Right forelimb (tissue), 1 donor: ENCODE measurements at places on chromosomes 1 and 21.
A peak's percentile ranks its signal among the peaks of the same experiment; 100 is the strongest.

- no peak for DNase-seq
Measured at GRCh38 chr21:43825936-43826622, 36.7 kb downstream of the RRP1 start.

DNA sequence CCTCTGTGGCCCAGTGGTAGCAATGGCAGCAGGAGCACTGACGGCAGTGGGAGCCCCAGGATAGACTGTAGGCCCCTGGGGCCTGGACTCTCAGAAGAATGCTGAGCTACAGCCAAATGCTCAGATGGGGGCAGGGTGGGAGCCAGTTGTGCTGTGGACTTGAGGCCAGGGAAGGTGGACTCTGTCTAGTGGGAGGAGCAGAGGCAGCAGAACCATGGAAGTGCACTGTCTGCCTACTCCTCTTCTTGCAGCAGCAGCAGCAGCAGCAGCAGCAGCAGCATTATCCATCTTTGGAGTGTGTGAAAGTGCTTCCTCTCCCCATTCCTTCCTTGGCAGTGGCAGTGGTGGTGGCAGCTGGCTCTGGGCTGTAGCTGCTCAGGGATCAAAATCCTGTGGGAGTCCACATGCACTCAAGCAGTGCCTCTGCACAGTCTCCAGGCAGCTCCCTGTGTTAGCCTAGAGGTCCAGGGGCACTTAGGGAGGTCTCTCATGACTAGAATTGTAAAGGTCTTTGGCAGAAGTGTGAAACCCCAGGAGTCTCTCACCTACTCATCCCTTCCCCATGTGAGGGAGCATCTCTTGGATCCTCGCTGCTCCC is 917.9 kb upstream of the B3GALT2 start:
- no peak for DNase-seq

GRCh38 chr1:10873189-10873588 is 76.7 kb upstream of the CASZ1 start:
- no peak for DNase-seq

DNA sequence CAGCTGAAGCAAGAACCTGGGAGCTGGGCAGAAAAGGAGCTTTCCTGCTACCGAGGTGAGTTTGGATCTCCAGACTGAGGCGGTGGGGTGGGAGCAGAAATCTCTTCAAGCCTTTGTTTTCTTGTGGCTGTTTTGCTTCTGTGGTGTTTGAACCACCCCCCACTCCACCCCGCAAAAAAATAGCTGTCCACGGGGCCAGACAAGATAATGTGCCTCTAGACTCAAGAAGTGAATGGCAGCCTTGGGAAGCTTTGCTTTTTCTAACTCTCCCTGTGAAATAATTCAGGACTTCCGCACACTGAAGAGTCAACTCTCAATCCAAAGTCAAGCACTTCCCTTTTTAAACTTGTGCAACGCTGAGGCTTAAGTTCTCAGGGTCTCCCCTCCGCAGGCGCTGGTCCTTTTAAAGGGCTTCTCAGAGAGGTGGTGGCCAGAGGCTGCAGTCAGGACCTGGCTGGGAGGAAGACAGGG is 159.6 kb upstream of the COA6 start:
- no peak for DNase-seq

- no peak for DNase-seq
Measured at GRCh38 chr1:224880593-224881307, 48.7 kb upstream of the DNAH14 start.

- no peak for DNase-seq
Measured at GRCh38 chr1:80050523-80050922, 1044.0 kb upstream of the ADGRL4 start.

- DNase-seq = no peak
Measured at GRCh38 chr1:189921613-189922012, 556.1 kb downstream of the BRINP3 start.

DNA sequence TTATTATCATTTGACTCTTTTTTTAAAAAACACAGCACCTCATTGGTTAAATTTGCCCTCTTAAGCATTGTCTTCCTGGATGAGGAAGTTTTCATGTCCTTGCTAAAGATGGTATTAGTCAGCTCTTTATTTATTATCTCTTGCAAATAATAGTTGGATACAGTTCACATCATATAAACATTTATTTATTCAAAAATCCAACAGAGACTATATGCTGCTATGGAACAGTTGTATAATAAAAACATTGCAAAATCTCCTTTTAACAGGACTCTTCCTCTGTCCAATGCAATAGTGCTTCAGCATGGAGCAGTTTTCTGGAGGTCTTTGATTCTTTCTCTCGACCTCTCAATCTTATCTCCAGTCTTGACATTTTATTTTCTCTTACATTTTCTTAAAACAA is 49.5 kb upstream of the VCAM1 start:
- no peak for DNase-seq

GRCh38 chr1:30084909-30085571 is 638.3 kb downstream of the MATN1 start:
- no peak for DNase-seq

DNA sequence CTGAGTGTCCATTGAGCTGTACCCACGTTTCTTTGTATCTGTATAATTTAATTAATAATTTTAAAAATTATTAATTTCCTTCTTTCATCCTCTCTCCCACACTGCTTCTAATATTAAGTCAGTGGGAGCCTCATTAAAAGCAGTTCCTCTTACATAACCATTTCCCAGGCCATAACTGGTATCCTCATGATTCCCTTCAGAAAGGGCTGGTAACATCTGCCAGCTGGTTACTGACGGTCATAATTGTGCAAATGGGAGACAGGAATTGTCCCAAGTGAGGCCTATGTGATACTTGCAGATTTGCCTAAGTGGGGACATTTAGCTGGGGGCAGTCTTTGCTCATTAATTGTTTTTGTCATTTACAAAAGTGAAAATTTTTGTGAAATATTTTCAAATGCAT is 69.0 kb upstream of the SPAG17 start:
- no peak for DNase-seq

DNA sequence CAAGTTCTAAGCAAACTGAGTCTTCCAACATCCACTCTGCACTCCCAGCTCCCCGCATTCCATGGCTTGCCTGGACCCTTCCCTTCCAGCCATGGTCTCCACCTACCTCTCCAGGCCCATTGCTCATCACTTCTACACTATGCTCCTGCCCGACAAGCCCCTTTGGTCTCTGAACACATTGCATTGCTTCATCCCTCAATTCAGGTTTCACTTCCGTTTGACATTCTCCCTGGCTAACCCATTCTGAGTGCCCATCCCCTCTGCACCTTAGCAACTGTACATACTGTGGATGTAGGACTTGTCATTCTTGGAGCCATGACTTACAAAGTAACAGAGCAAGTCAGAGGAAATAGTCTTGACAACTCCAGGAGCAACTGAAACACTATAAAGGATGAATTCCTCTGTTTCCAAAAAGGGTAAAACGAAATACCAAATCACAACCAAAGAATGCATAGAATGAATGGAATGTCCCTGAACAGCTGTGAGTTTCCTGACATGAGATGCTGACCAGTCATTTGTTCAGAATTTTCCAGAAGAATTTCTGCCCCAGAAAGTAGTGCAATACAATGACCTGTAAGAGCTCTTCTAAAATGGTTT is 66.7 kb downstream of the KCNJ6 start:
- DNase-seq = no peak

DNA sequence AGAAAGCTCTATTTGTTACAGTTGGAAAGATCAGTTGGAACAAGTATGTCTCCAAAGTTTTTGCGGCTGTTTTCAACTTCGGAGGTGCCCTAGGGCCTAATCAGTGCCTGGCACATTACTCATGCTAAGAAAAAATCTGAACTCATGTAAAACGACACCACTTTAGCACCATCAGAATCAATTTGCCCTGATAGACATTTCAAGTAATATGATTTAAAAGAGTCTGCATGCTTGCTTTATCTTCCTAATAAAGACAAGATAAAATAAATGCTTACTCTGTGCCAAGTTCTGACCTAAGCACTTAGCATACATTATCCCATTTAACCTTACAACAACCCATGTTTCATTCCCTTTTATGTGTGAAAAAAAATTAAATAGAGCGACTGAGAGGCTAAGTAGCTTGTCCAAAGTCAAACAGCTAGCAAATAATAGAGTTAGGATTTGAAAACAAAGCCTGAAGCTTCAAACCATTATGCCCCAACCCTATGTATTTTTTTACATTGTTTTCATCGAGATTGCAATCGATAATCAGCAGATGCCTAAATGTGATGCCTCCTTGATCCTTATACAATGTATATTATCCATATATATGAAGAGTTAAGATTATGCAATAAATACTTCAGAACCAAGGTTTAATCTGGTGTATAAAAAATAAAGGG is 91.3 kb downstream of the DENND1B start:
- DNase-seq = no peak

GRCh38 chr1:62384276-62385005 is 52.4 kb upstream of the USP1 start:
- DNase-seq = peak; percentile 62

GRCh38 chr21:45560106-45561021 is 18.1 kb upstream of the SLC19A1 start:
- no peak for DNase-seq

DNA sequence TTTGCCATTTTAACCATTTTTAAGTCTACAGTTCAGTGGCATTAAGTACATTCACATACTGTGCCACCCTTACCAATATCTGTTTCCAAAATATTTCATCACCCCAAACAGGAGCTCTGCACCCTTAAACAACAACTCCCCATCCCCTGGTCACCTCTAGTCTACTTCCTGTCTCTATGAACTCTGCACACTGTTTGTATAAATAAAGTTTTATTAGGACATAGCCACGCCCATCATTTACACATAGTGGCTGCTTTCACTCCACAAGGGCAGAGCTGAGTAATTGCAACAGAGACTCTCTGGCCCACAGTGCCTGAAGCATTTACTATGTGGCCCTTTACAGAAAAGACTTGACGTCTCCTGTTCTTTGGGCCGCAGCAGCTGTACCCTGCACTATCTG is 30.1 kb downstream of the KCNAB2 start:
- DNase-seq = no peak

GRCh38 chr1:45244660-45245059 is 38.3 kb upstream of the ZSWIM5 start:
- DNase-seq = no peak

DNA sequence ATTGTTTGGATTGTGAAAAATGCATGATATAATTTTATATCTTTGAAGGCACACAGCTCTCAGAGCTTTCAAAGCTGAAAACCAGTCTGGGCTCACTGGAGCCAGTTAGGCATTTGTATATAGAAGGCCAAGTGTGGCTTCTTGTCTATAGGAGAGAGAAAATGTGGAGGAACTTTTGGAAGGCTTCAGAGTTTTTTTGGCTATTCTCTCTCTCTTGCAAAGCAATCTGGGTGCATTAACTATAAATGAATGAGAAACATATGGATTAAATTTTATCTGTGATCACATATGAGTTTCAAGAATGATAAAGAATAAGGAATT is 216.7 kb upstream of the HOOK1 start:
- DNase-seq = no peak

DNA sequence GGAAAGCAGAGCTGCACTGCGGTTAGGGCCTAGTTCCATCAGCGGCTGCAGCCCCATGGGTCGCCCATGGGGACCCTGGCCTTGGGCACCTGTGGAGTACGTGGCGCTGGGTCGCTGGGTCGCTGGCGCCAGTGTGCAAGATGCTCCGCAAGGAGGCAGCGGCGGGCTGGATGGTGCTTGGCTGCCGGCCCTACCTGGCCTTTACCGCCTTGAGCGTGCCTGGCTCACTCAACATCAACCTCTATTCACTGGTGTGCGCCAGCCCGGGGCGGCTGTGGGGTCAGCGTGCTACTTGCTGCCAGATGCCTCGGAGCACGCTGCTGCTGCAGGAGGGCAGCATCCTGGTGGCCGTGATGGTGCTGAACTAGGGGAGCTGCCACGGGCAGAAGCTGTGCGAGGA is 85.1 kb upstream of the RHOU start:
- no peak for DNase-seq

DNA sequence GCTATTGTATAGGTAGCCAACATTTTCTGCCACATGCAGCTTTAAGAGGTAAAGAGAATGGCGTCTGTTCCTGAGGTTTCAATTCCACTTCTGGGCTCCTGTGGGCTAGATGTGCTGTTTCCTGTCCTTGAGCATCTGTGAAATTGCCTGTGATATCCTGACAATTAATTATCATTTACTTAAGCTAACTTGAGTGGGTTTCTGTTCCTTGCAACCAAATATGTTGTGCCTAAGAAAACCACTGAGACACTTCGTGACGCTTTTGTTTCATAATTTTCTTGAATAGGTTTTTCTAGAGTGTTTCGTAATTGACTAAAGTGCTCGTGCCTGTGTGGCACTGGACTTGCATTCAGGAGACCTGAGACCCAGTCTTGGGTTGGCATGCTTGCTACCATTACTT is 127.3 kb upstream of the POU3F1 start:
- no peak for DNase-seq

GRCh38 chr1:41765152-41765551 is 153.6 kb downstream of the HIVEP3 start:
- DNase-seq = no peak

DNA sequence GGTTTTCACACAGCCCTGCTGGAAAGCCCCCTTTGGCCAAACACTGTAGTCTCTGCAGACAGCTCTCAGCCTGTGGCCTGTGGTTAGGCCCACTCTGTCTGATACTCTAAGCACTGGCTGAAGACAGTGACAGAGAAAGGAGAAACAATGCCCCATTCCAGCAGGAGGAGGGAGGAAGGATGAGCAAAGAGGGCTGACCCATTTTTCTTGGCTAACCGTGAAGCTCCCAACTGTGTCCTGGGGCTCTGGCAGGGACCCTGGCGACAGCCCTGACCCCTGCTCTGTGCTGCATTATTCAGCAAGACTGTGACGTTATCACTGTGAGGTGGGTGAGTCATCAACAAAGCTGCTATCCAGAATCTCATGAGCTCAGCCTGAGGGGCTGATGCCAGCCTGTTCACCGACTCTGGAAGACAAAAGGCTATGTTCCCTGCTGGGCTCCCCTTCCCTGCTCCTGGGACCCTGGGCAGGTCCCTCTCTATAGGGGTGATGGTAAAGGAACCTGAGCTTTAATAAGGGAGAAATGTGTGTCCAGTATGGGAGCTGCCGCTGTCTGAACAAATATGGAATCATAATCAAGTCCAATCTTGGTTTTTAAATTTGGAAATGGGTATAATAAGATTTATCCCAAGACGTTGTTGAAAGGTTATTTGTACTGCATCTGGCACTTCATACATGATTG is 107.0 kb downstream of the RHOU start:
- no peak for DNase-seq

DNA sequence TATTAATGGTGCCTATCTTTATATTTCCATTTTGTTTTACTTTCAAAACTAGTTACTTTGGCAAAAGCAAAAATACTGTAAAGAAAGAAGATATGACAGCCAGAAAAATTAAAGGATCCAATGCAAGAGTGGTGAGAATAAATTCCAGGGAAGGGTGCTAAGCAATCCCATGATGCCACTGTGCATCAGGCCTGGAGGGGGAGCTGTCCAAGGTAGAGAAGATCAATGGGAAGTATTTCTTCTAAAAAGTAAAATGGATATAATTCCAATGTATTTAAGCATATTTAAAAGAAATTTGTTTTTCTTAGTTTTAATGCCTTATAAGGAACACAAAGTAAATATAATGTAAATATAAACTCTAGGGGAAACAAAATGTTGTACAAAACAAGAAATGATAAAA is 1382.2 kb upstream of the B3GALT2 start:
- no peak for DNase-seq
